NCI-H526 treated with DMSO at 0.1 percent for 48 hours (cell line): ENCODE measurements at places on chromosomes 7 and 10.

- DNase-seq, result no peak
Observed at GRCh38 chr10:84184517-84184916, 9.8 kb upstream of the CDHR1 start.

GRCh38 chr7:4299431-4299830, 382.7 kb upstream of the FOXK1 start:
- DNase-seq, result no peak

DNA sequence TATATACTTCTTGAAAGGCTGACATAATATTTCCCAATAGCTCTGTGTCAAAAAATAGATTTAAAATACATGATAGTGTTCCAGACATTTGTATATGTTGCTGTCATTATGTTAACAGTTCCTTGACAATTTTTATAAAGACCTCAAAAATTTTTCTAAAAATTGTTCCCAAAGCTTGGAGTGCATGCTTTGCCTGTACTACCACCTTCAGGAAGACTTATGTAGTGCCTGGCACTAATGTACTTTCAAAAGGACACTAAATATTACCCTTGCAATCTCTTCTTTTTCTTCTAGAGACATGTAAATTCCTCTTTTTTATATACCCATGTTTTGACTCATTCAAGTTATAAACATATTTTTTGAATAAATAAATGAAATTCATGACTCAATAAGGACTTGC, 48.0 kb upstream of the SP8 start:
- DNase-seq, result no peak

- DNase-seq, result no peak
Observed at GRCh38 chr7:30464231-30464671, 14.3 kb downstream of the NOD1 start.

GRCh38 chr7:65980478-65981250, 1.3 kb downstream of the GUSB start:
- no peak for DNase-seq

GRCh38 chr7:137985253-137985896, 16.5 kb downstream of the CREB3L2 start:
- no peak for DNase-seq

DNA sequence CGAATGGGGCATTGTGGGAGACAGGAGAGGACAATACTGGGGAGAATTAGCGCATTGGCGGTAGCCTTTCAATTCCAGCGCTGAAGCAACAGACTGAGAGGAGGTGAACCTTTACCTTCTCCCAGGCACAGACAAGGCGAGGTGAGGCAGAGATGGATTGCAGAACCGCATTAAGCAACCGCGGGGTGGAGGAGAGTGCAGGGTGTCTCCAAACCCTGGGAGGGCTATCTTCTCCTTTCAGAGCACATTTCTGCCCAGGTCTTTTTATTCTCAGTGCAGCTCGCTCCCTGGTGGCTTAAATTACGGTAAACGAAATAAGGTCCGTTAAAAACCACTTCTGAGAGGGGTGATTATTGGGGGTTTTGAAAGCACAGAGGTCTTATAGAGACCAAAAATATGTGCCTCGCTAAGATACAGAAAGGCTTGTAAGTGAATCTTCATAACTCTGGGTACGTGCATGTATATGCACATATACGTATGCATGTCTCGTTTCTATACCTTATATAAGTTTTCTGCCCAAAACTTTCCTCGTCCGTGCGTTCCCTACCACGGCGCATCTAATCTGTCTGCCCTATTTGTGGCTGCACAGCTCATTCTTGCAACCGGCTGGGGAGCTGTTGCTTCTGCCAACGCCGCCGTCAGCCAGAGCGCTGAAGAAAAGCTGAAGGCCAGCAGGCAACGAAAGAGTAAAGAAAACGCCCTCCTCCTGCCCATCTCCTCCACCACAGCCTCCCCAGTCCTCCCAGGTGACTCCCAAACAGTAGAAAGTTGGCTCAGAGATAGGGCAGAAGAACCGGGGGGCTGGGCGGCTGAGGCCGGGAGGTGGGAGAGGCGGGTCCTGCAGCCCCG, 895 bp upstream of the ZNF804B start:
- no peak for DNase-seq

- no peak for DNase-seq
Observed at GRCh38 chr10:22053048-22053447, 49.5 kb upstream of the DNAJC1 start.

DNA sequence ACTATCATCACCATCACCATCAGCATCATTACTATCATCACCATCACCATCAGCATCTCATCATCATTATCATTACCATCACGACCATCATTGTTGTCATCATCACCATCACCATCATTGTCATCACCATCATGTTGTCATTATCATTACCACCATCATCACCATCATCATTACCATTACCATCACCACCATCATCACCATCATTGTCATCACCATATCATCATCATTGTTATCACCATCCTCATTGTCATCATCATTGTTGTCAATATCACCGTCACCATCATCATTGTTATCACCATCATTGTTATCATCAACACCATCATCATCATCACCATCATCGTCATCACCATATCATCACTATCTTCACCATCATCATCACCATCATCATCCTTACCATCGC, 124.3 kb downstream of the PTPRN2 start:
- DNase-seq, result no peak

DNA sequence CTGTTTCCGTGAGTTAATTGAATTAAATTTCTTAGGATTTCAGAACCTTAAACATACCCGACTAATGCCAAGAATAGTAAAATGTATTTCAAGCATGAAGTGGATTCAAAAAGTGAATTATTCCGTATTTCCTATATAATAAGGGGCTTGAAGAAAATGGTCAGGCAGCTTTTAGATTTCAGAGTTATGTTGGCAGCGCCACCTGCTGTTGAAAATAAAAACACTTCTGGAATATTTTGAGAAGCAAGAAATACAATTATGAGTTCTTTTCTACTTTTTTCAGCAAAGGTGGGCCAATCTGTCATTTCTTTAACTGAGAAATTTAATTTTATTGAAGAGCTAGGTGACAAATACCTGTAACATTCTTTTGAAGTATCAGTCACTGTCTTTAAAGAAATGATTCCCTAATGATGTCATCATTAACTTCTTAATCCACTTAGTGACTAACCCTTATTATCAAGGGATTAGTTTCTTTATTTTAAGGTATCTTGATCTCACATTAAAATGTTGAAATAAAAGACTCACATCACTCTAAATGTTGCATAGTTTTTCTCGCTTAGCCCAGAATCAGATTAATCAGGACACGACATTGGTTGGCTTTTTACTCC, 36.6 kb upstream of the AGR3 start:
- DNase-seq, result peak; percentile 25

GRCh38 chr7:155874411-155874810, 62.1 kb upstream of the SHH start:
- no peak for DNase-seq
